ENCODE measurements at places on chromosomes 3 and 15.

DNA sequence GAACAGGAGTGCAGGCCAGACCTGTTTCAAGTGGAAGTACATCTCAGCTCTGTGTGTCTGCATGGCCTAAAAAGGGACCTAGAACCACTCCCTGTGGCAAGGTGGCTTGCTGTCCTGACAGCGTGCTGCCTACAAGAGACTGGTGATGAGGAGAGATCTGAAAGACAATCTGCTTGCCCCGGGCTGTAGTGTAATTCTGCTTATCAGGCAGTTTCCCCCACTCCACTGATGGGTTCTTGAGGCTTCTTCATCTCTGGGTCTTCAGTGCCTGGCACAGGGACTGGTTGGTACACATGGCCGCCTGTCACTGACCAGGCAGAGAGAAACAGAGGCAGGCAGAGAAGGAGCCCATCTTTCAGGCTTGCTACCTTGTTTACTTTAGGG is 57.6 kb downstream of the HEG1 start:
- no peak for DNase-seq

GRCh38 chr3:149314807-149315578 is 18.4 kb downstream of the TM4SF18 start:
- no peak for DNase-seq

DNA sequence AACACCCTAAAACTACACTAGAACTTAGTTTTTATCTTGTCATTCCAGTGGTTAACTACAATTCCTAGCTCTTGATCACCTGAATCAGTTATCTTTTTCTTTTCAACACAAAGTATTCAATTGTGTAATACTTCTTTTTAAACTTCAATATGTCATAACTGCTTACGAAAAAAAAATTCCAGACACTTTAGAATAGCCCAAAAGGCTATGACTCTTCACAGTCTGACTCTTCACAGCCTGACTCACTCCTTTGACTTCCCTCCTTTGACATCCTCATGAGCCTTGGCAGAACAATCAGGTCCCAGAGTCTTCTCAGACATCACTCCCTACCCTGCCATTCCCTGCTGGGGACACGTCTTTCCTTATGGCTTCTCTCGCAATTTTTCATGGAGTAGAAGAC is 727.1 kb downstream of the ROBO1 start:
- DNase-seq: no peak

DNA sequence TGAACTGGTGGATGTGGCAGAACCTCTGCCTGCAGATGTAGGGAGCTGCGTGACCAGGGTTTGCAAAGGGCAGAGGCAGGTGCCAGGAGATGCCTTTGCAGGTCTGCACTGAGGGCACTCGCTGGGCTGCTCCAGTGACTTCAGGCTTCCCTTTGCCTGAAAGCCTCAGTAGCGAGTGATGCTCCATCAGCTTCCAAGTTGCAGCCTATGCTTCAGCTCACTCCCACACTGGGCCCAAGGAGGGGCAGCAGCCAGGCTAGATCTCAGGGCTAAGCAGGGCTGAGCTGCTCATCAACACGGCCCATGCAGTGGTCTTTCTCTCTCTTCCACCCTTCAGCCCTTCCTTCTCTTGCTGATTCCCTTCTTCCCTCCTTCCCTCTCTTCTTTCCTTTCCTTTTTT is 78.3 kb upstream of the RGMA start:
- no peak for DNase-seq

Data from cardiac septum (tissue), 1 donor.